ENCODE measurements at places on chromosomes 4 and X. TPM values are rescaled to one million over a fixed set of nuclear protein-coding genes. Genes with fewer than 3 reads are reported as not detected.

RAB40AL gene
- total RNA-seq, result 0.25 TPM

MMRN1 gene
- total RNA-seq, result 3.5 TPM

F9 gene
- total RNA-seq, result not detected

IL13RA2 gene
- not detected for total RNA-seq

NDUFC1 gene
- total RNA-seq, result 184 TPM
